ENCODE measurements at places on chromosomes 2 and 18. TPM values are rescaled to one million over a fixed set of nuclear protein-coding genes. Genes with fewer than 3 reads are reported as not detected.

NPHP1 gene
- polyA plus RNA-seq: 17.7 TPM

FOSL2 gene
- 12.7 TPM for polyA plus RNA-seq

CRYGD gene
- 0.25 TPM for polyA plus RNA-seq

NCK2 gene
- 76.7 TPM for polyA plus RNA-seq

CFAP65 gene
- polyA plus RNA-seq: 2.5 TPM

CREG2 gene
- polyA plus RNA-seq: 0.46 TPM

- no peak for DNase-seq
Observed at GRCh38 chr18:48084858-48085257, 154.4 kb upstream of the SMAD2 start.

GRCh38 chr18:40414155-40414754 lies 1540.8 kb upstream of the PIK3C3 start:
- DNase-seq: no peak

DNA sequence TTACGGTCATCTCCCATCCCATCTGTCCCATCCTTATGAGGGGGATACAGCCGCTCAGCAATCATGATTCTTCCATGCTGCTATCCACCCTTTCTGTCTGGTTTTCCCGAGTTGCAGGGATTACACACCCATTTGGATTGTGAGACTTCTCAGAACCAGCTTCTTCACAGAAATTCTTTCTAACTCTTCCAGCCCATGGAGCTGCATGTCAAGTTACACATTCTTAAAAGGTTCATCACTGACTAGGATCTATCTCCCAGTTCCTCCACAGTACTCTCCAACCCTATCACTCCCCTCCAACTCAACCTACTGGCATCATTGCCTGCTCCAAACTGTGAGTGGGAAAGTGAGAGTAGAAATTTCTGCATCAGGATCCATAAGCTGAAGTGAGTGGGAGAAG lies 558.2 kb upstream of the TNP1 start:
- DNase-seq: no peak

DNA sequence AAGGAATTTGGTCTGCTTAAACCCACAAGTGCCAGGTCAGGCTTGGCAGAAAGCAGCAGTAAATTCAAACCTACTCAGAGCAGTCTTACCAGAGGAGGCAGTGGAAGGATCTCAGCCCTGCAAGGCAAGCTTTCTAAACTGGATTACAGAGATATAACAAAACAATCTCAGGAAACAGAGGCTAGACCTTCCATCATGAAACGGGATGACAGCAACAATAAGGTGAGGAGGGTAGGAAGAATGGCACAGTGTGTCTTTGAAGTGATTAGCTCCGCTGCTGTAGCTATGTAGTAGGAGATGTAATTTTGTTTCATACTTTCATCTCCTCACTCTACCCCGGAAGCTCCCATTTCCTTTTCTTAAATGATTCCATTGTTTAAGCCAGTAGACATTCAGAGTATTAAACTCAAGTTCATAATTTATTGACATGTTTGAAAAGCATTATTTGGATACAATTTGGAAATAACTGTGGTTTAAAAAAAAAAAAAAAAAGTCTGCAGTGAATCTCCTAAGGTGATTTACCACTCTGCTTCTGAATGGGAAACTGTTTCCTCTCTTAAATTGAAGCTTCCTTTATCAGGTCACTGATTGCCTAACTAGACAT lies 29.4 kb upstream of the DYSF start:
- no peak for DNase-seq

GRCh38 chr2:27021253-27022049 lies 11.3 kb upstream of the TMEM214 start:
- no peak for DNase-seq

GRCh38 chr18:51480407-51481261 lies 283.2 kb upstream of the MEX3C start:
- no peak for DNase-seq

GRCh38 chr18:24013051-24013450 lies 1.5 kb upstream of the TTC39C start:
- DNase-seq: no peak

DNA sequence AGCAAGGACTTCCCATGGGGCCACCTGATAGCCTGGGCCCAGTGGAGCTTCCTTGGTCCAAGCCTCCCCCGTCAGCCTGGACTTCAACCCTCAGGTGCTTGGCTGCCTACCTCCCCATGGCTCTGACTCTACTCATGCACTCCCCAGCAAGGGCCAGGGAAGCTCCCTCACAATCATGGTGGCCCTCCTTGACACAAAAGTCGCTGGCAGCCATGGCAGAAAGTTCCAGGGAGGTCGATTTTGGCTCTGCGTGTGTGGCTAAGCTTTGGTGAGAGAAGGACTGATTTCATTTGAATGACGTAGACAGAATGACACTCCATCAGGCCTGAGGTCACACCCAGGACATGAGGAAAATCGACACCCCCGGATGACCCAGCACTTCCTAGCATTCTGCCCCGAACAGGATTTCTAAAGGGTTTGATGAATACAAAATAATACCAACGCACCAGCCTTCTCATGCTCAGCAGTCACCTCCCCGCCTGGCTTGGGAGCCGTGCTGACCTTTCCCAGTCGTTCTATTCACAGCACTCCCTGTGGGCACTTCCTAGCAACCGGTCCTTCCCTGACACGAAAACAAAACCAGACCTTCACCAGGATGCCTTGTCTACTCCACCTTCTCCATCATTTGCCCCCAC lies 52.7 kb downstream of the LBH start:
- no peak for DNase-seq

GRCh38 chr2:153101187-153101586 lies 377.4 kb downstream of the RPRM start:
- DNase-seq: no peak

DNA sequence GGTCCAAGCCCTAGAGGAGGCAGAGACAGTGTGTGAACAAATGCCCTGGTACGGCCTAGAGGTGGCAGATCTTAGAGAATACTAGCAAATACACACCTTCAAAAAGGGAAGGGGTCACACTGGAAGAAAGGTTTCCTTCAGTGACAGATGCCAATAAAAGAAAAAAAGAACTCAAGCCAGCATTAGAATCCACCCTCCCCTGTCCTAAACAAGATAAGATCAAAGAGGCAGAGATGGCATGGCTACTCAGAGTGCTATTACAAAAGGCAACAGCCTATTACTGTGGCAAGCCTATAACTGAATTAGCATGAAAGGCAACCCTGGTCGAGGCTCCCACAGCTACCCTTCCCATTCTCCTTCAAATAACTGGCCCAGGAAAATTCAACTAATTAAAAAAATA lies 69.6 kb downstream of the SMC6 start:
- DNase-seq: no peak

GRCh38 chr2:204585930-204586329 lies 40.7 kb downstream of the PARD3B start:
- no peak for DNase-seq

DNA sequence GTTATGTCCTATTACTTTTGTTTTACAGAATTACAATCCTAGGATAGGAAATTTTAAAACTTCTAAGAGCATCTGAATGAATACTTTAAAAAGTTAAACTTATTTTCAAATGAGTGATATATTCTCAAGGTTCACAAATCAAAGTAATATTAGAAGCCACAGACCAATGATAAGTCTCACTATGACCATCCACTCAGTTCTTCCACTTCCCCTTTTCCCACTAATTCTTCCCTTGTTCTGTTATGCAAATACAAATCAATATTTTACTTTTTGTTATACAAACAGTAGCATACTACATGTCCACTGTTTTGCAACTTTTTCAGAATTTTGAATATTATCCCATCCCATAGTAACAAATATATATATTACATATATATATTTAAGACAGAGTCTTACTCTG lies 20.2 kb downstream of the USP37 start:
- DNase-seq: no peak

GRCh38 chr18:10536280-10536679 lies 10.5 kb downstream of the NAPG start:
- DNase-seq: no peak

- peak; percentile 6 for DNase-seq
Observed at GRCh38 chr2:166230024-166230723, 102.4 kb upstream of the SCN1A start.

- DNase-seq: no peak
Observed at GRCh38 chr2:35339211-35339610, 1016.4 kb upstream of the CRIM1 start.

DNA sequence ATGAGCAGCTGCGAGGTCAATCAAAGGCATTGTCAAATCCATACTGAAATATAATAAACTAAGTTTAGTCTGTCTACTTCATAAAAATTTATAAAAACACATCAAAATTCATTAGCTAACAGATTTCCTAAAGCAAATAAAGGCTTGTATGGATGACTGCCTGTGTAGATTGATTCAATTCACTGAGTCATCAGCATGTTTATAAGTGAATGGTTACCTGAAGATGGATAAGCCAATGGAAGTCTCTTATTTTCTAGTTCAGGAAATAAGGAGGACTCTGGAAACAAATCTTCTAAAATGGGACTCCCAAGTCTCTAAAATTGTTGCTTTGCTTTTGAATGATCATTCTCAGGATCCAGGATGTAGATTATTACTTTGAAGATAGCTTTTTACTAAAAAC lies 57.0 kb upstream of the HNRNPA3 start:
- no peak for DNase-seq

GRCh38 chr18:9871244-9871746 lies 14.5 kb upstream of the TXNDC2 start:
- DNase-seq: no peak

DNA sequence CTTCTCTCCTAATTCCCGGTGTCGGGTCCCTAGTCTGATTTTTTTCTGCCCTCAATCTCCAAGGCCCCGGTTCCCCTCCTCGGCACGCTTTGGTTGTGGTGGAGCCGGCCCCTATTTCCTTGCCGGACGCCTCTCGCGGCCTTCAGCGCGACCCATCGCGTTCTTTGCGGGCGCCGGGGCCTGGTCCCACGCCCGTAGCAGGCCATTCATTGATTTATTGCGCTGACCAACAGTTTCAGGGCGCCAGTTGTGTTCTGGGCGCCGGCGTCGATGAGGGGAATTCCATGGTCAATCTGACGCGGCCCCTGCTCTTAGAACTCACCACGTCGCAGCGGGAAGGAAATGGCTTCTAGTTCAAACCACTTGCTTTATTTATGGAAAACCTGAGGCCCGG lies 396 bp downstream of the CNOT9 start:
- DNase-seq: peak; percentile 56

GRCh38 chr2:173652767-173653431 lies 298.2 kb downstream of the CDCA7 start:
- DNase-seq: no peak

DNA sequence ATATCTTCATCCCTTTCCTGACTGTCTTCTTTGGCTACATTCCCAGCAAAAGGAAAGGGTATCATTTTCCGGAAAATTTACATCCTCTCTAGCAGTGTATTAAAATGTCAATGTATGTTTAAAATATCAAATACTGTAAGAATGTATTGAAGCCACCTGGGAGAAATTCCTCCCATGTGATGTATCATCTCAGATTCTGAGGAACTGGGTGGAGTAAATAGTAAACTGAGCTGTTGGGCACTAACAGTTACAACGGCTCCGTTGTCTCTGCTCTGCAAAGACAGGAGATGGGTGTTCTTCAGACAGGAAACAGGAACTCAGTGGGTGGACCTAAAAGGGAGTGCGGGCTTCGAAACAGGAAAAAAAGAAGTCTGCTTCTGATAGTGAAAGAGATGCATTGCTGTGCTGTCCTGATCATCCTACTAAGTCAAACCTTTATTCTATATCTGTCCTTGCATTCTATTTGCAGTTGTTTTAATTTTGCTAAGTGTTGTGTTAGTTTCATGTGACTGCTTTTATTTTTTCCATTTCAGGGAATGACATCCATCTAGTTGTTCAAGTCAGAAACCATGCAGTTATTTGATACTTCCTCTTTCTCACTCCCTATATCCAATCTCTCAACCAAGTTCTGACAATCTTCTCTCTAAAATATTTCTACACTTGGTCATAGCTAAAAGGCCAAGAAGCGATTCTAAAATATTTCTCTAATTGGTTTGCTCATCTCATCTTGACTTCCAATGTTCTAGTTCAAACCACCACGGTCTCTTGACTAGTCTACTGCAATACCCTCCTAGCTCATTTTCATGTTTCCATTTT lies 19.4 kb downstream of the DOK1 start:
- no peak for DNase-seq

DNA sequence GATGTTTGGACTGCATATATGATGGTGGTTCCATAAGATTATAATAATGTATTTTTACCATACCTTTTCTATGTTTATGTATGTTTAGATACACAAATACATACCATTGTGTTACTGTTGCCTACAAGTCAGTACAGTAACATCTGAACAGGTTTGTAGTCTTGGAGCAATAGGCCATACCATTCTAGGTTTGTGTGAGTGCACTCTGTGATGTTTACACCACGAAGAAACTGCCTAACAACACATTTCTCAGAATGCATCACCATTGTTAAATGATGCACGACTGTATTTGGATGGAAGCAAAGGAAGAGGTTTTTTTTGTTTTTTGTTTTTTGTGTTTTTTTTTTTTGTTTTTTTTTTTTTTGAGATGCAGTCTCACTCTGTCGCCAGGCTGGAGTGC lies 9.5 kb downstream of the DUSP19 start:
- DNase-seq: no peak

DNA sequence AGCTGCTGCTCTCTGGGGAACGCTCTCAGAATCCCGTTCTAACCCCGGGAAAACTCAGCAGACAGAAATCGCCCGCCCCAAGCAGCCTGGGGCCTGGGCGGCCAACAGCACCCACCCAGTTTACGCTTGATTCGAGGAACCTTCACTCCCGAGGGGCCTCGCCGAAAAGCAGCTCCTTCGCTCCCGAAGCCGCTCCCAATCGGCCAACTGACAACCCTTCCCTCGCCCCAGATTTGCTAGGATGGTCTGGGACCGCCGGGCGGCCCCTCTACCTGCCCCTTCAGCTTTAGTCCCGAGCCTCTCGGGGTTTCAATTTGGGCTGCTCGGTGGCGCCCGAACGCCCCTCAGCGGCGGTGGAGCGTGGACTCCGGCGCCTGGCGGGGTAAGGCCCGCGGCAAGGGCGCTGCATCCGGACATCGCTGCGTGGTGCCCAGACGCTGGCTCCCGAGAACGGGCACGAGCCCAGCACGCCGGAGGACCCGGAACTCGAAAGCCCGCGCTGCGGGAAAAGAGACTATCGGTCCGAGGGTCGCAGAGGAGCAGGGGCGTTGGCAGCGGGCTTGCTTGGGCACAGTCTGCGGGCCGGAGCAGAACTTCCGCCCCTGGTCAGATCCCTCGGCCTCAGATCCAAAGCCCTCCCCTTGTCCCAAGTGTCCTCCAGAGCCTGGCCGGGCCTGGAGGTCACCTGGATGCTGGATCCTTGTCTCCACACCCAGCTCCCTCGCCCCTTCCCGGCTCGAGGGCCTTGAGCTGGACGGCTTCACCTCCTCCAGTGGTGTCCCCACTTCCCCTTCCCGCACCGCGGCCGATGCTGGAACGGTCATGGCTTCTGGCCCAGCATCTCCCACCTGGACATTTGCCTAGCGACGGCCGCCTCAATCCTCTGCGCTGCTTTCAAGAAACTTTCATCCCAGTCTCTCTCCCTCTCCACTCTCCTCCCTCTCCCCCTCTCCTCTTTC lies 3.0 kb upstream of the OTX1 start:
- no peak for DNase-seq

DNA sequence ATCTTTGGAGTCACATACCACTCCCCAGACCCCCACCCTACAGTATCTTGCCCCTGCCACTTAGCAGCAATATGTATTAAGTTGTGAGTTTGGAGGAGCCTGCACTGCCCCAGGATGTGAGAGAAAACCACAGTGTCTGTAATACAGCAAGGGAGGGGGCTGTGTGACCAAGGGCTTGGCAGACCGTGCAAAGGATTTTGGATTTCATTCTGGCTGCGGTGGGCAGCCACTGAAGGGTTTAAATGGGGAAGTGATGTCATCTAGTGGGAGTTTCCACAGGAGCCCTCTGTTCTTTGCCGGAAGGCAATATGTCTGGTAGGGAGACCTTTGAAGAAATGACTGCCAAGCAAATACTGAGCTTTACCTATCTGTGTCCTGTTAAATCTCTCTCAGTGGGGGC lies 202.4 kb downstream of the FHOD3 start:
- DNase-seq: no peak

GRCh38 chr2:164657129-164657528 lies 35.8 kb upstream of the GRB14 start:
- DNase-seq: no peak
